Astrocyte (in vitro differentiated cells and primary cell): ENCODE measurements at places on chromosomes 3 and 15.

DNA sequence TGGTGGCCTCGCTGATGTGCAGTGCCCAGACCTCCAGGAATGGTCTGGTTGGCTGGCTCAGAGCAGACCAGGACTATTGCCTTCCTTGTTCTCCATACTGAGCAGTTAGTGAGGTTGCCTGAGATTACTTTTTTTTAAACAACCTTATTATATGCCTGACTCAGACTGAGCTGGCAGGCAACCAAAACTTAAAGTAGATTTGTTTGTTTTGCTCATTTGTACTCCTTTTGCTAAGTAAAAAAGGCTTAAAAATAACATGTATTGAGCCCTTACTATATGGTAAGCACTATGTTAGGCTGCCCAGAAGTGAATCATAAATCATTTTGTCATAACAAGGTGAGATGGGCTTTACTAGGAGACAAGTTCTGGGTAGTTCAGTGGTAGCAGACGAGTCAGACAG, 92.4 kb downstream of the GHSR start:
- peak; percentile 89 for DNase-seq

DNA sequence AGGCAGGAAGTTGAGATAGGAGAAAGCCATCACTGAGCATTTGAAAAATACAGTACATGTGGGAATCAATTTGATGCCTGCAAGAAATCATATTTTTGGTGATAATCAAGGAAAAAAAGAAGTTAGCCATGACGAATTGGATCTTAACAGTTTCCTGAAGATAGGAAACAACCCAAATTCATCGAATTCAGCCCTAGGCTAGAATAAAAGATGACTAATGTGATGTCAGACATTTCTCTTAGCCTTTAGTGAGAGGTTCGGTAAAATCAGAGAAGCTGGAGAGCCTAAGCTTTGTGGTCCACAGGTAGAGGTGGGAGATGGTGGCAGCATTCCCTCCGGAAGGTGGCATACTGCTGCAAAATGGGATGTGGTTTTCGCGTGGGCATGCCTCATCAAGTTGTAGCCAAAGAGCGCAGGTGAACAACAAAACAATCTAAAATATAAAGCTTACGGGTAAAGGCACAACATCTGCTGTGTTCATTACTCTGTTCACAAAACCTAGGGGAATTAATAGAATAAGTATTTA, 144.1 kb upstream of the ALCAM start:
- no peak for DNase-seq

GRCh38 chr3:50604628-50605588, 6.7 kb downstream of the CISH start:
- no peak for DNase-seq

GRCh38 chr15:74958320-74958907, 1.8 kb upstream of the RPP25 start:
- no peak for DNase-seq

DNA sequence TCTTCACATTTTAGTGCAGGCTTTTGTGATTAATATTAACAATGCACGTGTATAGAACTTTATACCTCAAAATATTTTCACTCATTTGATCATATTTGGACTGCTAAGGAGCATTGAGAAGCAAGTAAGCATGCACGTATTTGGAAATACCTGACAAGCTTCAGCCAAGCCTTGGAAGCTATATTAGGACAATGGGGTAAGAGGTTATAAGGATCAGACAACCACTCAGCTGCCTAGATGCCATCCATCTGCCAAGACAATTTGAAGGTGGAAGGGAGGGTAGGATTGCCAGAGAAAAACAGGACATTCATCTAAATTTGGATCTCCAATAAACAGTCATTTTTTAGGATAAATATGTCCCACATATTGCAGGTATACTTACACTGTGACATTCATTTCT, 394.9 kb upstream of the CFAP20DC start:
- DNase-seq: no peak

DNA sequence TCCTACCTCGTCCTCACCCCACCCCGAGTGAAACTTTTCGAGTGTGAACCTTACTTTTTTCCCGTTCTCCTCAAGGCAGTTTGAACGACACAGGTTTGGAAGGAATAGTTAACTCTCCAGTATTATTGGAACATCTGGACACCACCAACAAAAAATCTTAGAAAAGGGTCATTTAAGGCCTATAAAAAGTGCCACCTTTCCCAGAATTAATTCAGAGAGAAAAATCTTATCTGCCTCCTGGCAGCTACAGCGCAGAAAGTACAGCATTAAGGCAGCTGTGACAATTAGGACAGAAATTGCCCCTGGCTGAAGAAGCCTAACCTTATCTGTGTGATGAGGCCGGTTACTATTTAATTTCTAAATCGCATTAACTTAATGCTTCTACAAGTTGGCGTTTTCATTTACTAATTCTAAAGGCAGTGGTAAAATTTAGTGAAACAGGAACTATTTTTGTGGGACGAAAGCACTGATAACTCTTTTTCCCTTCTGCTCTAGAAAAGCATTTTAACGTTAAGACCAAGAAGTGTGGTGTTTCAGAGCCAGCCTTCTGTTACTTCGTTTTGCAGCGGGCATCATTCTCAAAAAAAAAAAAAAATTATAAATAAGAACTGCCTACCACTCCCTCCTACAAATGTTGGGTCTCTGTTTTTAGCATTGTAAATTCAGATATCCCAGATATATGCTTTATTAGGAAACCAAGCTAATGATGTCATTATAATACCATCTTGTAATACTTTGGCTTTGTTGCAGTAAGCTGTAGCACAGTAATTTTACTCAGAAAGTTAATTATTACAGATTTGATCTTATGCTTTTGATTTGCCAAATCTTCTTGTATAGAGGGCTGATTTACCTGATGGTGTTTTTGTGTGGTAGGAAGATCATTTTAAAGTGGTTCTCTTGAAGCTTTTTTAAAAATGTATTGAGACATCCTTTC, 1.4 kb downstream of the ATP11B start:
- no peak for DNase-seq

- no peak for DNase-seq
These were observed 18.8 kb upstream of the VGLL4 start for GRCh38 chr3:11662392-11662990.

DNA sequence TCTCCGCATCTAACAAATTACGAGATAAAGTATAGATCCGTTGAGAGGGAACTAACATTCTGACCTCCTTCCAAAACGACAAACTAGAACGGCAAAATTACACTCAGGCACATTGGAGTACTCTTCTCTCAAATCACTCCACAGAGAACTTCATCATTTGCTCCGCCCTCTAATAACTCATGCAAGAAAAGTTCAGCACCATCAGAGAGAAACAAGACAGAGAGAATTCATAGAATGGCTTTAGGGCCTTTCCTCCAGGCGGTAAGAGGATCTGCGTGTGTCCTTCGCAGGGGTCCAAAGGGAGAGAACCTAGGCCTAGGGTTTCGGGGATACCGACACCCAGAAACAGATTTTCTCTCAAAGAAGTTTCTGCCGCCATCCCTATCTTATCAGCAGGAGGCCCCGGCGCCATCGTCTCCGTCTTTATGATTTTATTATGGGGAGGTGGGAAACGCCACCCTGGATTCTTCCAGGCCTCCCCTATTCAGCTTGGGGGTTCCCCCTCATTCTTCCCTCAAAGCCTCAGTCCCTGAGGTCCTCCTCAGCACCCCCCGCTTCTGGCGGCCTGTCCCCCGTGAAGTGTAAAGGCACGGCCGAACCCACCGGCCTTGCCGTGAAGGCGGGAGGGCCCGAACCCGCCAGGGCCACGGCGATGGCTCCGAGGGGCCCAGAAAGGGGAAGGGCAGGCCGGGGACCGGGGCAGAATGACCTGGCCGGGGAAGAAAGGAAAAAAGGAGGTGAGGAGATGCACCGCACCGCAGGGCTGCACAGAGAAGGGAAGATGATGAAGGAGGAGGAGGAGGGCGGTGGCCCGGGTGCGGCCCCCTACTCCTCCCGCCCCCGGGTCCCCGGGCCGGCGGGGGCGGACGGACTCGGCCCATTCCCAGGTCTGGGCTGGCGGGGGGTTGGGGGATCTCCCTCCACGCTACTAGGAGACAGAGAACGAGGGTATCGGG, 768 bp downstream of the UBXN7 start:
- peak; percentile 61 for DNase-seq

DNA sequence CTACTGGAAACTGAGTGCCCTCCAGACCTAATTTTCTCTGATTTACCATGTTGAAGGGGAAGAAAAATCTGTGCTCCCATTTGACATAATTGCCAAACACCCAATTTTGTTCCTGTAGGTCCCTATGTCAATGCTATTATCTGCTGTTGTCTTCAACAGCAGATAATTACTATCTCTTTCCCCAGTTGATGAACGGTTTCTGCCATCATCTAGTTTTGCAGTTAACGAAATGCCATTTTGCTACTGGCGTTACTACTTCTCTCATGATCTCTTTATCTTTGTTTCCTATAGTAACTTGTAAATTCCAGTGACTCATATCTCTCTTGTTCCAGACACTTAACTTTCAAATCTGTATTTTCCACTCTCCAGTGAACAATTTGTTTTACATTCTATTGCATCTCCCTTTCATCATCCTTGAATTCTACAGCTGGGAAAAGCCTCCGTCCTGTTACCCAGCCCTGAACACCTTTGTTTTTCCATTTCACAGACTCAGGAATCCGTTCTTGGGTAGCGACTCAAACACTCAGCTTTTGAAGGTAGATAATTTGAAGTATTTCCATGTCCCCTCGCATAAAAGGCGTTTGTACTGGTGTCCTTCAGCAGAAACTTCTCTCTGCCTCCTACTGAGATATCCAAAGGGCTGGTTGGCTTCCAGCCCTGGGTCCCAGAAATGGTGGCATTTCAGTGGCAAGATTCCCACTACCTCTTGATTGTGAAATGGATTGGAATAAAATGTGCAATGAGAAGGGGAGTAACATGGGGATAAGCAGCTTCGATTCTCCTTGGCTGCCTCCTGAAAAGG, 111.7 kb downstream of the FOXB1 start:
- peak; percentile 71 for DNase-seq

DNA sequence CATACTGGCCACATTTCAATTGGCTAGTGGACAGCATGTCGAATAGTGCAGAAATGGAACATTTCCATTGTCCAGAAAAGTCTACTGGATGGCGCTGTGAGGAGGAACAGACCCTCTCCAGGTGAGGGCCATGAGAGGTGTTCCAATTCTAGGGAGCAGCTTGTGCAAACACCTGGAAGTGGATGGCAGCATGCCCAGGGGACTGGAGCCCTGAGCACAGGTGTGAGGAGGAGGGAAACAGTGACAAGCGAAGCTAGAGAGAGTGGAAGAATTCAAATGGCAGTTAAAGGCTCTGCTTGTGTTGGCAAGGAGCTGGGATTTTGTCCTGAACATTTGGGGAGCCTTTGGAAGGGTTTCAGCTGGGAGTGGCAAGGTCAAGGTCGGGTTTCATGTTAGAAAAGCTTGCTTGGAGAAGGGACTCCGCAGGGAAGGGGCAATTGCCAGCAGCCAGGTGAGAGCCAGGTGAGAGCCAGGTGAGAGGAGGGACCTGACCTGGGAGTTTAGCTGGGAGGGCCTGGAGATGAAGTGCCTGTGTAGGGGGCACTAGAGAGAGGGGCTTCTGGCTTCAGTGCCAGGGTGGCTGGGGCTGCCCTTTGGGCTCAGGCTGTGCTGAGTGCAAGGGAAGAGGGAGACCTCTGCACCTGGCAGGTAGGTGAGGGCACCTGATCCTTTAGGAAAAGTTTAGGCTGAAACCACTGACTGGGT, 93.8 kb downstream of the LINGO1 start:
- DNase-seq: no peak

GRCh38 chr15:84104853-84105252, 130.7 kb upstream of the GOLGA6L4 start:
- no peak for DNase-seq

GRCh38 chr15:72271895-72272212, 500 bp downstream of the PARP6 start:
- DNase-seq: peak; percentile 6

GRCh38 chr15:99181545-99181971, 67.8 kb downstream of the TTC23 start:
- DNase-seq: no peak

DNA sequence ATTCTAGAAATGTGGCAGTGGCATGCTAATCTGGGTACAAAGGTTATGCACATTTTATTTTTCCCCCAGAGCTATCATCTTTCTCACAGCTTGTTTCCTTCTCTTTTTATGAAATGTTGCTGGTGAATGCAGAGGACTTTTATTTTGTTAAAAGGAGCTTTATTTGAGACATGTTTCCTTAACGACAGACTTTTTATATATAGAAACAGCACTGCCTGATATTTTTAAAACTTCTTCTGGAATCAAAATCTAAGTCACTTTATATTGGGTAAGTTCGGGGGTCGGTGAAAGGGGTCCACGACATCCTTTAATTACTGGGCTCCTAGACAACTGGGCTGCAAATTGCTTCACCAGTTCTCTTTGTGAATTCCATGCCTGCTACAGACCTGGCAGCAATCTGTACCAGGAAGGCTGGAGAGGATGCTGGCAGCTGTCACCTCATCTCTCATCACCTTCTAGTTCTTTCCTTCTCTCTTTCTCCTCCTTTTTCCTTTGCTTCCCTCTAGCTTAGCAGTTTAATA, 464.7 kb downstream of the PDCD6IP start:
- DNase-seq: no peak

GRCh38 chr15:58669108-58669507, 80.4 kb downstream of the ADAM10 start:
- no peak for DNase-seq

DNA sequence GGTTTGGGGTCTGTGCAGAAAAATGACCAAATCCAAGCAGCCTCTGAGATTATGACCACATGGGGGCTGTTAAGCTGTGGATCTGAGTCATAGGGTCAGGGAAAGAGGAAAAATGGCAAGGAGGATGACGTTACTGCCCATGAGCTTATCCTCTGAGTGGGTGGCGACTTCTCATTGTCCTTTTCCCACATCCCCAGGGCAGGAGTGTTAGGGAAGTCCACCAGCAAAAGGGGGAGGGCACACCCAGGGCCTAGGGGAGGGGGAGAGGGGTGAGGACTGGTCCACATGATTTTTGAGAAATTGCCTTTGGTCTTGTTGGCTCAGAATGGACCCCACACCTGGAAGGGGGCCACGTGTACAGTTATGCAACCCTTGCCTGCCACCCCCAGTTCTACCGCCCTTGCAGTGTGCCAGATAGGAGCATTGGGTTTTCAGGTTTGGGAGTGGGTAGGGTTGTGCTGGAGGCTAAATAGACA, 2.6 kb downstream of the CD276 start:
- peak; percentile 95 for DNase-seq

GRCh38 chr3:159978353-159978752, 10.3 kb upstream of the IL12A start:
- no peak for DNase-seq

- no peak for DNase-seq
These were observed 20.9 kb downstream of the BBX start for GRCh38 chr3:107543666-107544065.
